Epithelial cell of proximal tubule (primary cell): ENCODE measurements at places on chromosomes 12 and 14.

DNA sequence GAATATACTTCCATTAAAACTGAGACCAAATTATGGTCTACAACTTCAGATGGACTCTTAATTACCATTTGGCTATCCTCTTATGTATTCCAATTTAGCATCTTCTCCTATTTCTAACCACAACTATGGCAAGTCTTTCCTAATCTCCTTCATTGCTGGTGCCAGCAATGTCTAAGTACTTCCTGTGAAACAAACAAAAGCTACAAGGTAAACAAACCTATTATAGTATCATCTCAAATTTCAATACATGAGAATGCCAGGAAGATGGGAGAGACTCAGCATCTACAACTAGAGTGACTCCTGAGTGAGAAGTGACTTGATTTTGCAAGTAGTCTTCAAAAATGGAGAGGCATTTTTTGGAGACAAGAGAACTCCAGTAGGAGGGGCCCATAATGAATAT, 202.9 kb upstream of the ATXN7L3B start:
- no peak for DNase-seq

DNA sequence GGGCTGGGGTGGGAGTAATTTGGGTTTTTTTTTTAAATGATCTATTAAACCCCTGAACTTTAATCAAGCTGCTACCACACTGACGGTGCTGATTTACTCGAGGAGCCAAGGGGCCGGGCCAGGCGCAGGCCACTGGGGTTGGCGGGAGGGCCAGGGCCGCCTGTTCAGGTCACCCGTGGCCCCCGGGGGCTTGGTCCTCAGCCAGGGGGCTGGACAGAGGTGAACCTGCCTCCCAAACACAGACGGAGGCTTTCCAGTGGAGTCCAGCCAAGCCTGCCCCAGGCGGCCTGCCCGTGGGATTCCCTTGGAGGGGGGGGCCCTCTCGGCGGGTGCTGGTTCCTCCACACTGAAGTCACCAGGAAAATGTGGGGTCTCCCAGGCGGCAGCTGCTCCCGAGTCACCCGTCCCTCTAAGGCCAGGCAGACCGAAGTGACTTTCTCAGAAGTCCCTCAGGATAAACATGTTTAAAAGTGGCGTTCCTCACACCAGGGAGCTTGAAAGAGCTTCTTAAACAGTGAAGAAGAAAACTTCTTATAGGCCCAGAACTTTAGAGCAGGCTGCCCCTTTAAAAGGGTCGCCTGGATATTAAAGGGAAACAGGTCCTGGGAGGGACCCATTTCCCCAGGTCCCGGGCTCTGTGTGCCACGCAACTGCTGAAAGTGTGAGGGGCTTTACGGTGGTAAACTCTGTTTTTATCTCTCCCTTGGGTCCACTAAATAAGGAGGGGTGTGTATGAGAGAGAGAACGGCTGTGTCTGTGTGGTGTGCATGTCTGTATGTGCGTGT, 167.2 kb upstream of the GSC start:
- DNase-seq = no peak

DNA sequence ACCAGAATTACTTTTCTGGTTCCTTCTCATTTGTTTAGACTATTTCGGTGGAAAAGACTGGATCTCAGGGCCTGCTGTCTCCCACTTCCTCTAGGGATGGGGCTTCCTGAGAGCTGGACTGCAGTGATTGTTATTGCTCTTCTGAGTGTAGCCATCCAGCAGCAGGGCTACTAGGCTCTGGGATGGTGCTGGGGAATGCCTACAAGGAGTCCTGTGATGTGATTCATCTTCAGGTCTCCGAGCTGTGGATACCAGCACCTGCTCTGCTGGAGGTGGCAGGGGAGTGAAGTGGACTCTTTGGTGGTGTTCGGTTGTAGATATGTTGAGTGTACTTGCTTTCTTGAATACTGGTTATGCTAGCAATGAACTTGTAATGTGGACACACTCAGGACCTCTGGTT, 42.7 kb downstream of the AEBP2 start:
- peak; percentile 23 for DNase-seq

DNA sequence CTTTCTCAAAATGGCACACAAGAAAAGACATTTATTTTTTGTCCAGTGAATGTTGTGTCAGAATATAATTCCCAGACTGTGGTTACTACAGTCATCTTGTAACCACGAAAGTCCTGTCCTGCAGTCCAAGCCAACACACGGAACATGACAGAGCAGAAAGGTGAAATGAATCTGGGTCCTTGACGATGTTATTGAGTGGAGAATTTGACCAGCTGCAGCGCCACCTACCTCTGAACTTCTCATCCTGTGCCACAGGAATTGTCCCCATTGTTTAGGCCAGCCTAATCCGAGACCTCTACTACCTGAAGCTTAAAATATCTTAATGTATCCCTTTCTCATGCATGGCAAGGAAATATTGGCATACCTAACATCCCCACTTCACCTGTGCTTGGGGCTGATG, 64.1 kb upstream of the OTX2 start:
- no peak for DNase-seq

GRCh38 chr14:71261206-71261605, 353.9 kb downstream of the PCNX1 start:
- DNase-seq = no peak

GRCh38 chr12:20489645-20490044, 121.3 kb downstream of the PDE3A start:
- DNase-seq = no peak

GRCh38 chr14:69749956-69750355, 17.0 kb upstream of the SRSF5 start:
- DNase-seq = peak; percentile 59

DNA sequence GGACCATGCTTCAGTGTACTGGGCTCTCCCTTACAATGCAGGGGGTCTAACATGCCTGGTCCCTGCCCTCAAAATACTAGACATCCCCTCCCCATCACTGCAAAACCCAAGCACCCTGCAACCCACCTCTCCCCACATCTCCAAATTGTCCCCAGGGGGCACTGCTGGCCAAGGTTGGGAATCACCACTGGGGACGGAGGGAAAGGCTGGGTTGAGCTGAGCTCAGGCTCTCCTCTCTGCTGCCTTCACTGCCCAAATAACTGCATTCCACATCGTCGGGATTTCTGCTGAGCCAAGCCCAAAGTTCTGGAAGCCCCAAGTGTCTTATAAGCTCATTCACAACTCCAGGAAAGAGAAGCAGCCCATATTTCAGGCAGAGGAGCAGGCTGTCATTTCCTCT, 69.6 kb downstream of the NT5DC3 start:
- DNase-seq = no peak

DNA sequence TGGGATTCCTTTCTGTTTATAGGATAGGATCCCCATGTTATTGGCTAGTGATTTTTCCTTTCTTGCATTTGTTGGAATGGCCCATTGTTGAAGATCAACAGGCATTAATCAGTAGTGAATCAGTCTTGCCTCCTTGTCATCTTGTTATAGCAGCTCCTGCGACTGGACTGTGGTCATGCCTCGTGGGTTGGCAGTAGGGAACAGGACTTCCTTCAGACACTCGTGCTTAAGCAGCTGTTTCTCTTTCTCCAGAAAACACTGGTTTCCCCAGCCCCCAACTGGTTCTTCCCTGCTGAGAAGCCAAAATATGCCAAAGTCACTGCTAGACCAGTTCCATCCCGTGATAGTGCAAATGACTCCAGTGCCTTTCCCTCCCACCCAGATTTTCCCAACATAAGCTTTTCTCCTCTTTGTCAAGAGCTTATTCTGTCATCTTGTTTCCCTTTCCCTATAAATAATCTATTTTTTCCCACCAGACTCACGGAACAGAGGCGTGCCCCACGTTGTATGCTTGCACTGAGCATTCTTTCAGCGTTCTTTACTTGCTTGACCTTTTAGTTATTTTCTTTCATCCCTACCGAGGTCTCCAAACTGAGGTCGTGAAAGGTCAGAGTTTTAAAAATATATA, 83.5 kb downstream of the SAMD4A start:
- DNase-seq = peak; percentile 96

- no peak for DNase-seq
Observed at GRCh38 chr12:65133879-65134278, 12.8 kb upstream of the WIF1 start.

DNA sequence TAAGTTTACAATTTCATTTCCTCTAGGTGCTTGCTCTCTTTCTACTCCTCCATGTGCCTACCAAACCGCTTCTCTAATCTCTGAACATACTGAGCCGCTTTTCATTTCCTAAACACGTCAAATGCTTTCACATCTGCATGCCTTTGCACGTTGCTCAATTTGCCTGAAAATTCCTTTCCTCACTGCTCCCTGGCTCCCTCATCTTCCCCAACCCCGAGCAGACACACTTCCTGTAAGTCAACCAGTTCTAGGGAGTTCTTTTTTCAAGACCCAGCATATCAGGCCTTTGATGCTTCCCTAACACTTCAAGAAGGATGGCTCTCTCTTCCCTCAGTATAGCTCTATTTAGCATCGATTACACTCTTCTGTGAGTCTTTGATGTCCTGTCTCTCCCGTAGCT, 50.3 kb downstream of the LMO3 start:
- no peak for DNase-seq

DNA sequence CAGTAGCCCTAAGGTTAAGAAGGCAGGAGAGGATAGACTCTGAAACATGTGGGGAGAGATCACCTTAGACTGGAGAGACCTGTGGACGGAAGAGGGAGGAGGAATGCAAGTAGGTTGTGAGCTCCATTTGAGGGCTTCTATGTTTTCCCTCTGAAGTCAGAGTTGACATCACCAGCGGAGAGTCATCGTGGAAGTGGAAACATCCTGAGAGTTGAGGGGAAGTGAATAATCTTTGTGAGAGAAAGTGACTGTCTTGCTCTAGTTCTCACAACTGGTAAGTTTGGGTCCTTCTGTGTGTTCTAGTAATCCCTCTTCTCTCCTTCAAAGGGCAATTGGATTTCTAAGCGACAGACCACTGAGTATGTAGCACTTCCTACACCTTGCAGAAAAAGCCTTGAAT, 103.6 kb upstream of the CCND2 start:
- no peak for DNase-seq

GRCh38 chr12:13161172-13161571, 35.4 kb upstream of the EMP1 start:
- no peak for DNase-seq

DNA sequence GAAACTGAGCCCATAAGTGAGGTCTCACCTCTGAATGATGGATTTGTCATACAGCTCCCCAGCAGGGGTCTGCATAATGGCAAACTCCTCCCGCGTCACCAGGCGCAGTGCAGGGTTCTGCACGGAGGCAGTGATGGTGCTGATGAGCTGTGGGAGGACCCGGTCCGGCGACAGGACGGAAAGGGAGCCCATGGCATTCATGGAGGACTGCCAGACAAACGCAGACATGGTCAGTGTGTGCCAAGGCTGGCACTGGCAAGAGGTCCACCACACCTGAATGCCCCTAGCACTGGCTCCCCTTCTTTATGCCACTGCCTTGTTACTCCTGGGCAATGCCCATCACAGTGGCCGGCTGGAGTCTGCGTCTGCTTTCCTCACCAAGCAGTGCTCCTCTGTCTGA, 32.7 kb downstream of the GCN1 start:
- no peak for DNase-seq

GRCh38 chr12:109741970-109742703, 28.5 kb downstream of the FAM222A start:
- no peak for DNase-seq
